ENCODE measurements at places on chromosomes 5 and 9.

DNA sequence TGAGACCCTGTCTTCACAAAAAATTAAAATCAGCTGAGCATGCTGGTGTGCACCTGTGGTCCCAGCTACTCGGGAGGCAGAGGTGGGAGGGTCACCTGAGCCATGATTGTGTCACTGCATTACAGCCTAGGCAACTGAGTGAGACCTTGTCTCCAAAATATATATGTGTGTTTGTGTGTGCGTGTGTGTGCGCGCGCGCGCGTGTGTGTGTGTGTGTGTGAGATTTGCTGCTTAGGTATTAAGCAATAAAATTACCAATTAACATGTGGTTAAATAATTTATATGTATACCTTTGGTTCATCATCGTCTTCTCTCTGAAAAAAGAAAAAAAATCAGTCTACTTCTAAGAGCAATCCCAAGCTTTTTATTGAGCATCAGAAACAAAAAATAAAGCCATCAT, 86.0 kb upstream of the FSD1L start:
- no peak for DNase-seq

- no peak for DNase-seq
These were observed 153.7 kb upstream of the DAPK1 start for GRCh38 chr9:87343816-87344430.

DNA sequence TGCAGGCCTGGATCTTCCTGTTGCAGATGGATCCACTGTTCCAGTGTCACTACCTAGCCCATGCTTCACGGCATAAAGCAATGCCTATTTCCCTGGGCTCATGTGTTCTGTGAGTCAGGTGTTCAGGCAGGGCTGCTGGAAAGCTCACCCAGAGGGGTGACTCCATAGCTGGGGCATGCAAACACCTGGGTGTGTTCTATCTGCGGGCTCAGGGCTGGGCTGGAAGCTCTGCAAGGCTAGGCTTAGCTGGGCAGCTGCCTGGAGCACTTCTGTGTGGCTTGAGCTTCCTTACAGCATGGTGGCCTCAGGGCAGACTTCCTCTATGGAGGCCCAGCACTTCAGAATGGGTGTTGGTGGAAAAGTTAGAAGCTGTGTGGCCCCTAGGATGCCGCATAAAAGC, 139.9 kb downstream of the GADD45G start:
- DNase-seq: no peak

GRCh38 chr9:97629156-97629555, 4.0 kb downstream of the TSTD2 start:
- no peak for DNase-seq

GRCh38 chr5:56814963-56815657, at the start of gene MAP3K1:
Gene MAP3K1, plus strand, starts transcription at chr5:56815549. Its CDS starts 25 bp downstream, at chr5:56815574.
- DNase-seq: peak; percentile 90

- no peak for DNase-seq
These were observed 572.1 kb downstream of the TLE4 start for GRCh38 chr9:80143899-80144298.

DNA sequence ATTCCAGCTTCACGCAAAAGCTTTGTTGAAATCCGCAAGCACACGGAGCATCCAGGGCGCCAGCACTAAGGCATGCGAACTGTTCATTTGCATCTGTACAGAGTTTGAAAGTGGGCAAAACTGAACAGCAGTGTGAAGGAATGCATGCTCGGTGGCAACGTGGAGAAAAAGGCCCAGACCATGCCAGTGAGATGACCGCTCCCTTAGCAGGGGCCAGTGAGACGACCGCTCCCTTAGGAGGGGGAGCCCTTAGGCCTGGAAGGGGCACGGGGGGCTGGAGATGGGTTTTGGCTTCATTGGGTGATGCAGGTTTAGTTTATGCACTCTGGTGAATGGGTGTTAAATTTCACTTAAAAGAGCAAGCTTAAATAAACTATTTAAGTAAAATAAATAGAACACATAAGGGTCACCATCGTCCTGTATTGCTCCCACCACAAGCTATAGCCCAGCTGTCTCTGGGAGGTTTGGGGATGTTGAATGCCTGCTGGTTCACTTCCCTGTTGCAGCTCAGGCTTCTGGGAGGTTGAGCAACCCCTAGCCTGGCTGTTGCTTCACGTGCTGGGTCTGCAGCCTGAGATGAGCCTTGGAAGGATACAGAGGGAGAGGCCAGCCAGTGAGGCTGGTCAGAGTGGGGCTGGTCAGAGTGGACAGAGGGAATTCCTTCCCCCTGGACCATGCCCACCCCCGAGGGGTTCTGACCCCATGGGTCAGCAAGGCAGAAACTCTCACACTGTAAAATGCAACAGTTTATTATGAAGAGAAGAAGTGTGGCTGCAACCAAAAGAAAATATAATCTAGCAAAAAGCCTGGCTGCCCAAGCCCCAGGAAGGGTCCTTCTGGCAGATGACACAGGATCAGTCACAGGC, 4.6 kb upstream of the FCN1 start:
- DNase-seq: peak; percentile 90

- no peak for DNase-seq
These were observed 121.7 kb downstream of the ICE1 start for GRCh38 chr5:5544094-5544663.

DNA sequence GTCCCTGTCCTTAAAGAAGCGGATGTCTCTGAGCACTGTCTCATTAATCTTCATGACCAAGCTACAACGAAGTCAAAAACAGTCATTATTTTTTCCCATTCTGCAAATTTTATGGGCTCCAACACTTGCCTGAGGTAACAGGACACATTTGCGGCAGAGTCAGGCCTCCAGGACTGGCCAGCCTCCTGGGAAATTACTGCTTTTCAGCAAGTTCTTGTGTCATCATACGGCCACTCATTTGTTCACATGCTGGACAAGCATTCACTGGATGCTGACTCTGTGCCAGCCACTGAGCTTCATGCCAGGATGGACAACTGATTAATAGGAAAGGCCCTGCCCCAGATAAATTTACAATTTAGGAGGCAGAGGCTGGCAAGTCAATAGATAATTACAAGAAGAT, 305.7 kb downstream of the ACTL7B start:
- DNase-seq: no peak

- no peak for DNase-seq
These were observed 116.7 kb downstream of the MED10 start for GRCh38 chr5:6261668-6262067.

DNA sequence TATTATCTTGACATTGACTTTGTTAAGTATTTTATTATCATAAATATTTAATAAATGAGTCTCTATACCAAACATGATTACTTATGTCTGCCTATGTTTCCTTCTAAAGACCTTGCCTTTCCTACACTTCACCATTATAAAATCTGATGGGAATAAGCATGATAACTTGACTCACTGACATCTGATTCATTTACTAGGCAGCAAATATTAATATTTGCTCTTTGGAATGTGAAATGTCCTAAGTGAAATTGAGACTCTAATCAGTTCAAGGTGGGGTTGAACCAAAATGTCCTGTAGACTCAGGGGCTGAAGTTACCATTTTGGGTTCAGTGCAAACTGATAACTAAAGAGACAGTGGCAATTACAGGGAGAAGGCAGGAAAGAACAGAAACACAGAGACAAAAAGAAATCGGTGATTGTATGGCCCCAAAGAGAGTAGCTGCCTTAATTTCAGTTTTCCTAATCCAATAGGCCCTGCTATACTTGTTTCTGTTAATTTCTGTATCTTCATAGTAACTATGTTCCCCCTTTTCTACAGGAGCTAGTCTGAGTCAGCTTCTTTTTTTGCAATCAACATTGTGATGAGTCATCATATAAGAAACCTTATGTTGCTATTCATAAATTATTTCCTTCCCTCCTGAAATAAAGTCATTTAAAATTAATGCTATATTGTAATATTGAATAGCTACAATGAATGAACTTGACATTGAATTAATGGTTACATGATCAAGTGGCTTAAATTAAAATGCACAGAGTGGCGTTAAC, 296.8 kb downstream of the PDE4D start:
- DNase-seq: no peak

GRCh38 chr9:96420468-96421219, 2.5 kb upstream of the ZNF367 start:
- no peak for DNase-seq

- peak; percentile 92 for DNase-seq
These were observed at the start of gene FBXL7 for GRCh38 chr5:15499528-15500324. Gene FBXL7, plus strand, starts transcription at chr5:15500180.

GRCh38 chr9:83441390-83441789, 96.8 kb downstream of the FRMD3 start:
- no peak for DNase-seq

- no peak for DNase-seq
These were observed 30.3 kb downstream of the ADAMTS6 start for GRCh38 chr5:65451436-65451835.
